ENCODE measurements at places on chromosomes 6 and 20. TPM values are rescaled to one million over a fixed set of nuclear protein-coding genes. Genes with fewer than 3 reads are reported as not detected.

DNA sequence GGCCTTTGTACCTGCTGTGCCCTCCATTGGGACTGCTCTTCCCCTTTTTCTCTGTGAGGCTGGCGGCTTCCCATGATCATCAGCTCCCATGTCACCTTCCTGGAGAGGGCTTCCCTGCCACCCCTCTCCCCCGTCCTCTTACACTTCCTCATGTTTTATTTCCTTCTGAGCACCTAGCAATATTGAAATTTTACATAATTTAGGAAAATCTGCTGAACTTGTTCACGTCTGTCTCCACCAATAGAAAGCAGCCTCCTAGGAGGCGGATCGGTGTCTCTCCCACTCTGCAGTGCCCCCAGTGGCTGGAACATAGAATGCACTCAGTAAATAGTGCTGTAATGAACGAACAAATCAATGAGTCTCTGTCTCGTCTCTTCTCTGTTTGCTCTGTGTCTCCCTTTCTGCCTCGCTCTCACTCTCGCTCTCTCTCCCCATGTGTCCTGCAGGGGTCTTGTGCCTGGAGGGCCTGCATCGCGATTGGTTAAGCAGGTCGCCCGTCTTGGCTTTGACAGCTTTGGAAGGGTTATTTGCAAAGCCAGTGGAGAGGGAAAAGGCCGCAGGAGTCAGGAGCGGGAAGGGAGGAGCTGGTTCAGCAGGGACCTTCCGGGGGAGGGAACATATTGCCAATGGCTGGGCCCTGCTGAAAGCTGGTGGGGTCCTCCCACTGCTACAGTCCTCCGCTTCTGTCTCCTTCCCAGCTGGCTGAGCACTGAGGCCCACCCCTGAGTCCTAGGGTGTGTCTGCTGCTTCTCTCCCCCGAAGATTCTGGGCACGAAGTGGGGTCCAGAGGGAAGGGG lies 12.1 kb upstream of the OCSTAMP start:
- peak; percentile 66 for DNase-seq

DNA sequence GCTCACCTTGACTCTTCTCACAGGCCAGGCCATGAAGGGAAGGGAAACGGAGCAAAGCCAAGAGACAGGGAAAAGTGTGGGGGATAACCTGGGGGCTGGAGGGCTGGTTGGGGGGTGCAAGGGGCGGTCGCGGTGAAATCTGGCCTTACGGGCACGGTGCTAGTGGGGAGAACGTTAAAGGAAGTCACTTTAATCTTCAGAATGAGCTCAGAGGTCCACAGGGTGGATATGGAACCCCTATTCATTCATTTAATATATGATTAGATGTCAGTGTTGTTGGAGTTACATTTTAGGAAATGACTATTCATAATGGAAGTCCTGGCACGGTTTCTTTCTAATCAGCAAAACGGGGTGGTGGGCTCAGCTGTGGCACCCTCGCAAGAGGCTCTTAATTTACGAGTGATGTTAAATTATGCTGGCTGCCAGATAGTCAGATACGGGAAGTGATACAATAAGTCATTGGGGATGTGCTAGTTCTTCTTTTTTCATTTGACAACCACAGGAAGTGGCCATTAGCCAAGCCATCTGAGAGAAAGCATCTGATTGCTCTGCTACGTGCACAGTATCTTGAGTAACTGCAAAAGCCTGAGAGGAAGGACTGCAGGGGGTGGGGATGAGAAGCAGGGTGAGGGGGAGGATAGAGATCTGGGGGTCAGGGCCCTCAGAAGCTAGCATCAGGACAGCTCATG lies 253.0 kb downstream of the QKI start:
- no peak for DNase-seq

DNA sequence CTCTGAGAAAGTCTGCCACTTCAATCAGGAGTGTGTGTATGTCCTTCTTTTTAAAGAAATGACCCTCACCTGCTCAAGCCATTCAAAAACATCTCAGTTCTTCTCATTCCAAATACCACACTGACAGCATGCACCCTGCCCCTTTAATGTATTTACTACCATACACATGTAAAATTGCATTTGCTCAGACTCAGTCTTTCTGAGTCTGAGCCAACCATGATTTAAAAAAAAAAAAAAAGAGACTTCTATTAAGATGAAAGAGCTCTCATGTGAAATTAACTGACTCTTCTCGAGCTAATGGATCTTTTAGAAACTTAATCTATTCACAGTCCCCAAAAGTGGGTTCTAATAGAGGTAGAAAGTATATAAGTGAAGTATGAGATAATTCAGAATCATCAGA lies 1.4 kb upstream of the FILIP1 start:
- no peak for DNase-seq

DNA sequence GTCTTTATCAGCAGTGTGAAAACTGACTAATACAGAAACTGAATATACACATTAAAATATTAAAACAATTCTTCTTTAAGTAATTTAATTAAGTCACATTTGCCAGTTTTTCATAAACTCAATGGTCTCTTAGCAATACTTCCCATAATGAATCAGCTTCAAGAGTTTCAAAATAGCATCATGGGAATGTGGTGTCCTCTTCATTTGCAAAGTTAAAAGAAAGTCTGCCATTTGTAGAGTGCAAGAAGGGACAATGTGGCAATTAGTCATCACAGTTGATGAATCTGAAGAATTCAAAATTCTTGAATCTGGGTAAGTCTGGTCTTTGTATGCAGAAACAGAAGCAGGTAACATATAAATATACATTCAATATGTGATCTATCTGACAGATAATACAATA lies 38.7 kb downstream of the SYNE1 start:
- no peak for DNase-seq

BHLHE23 gene
- total RNA-seq = not detected

FERMT1 gene
- 12.9 TPM for total RNA-seq

JPH2 gene
- 1.7 TPM for total RNA-seq

All from NCI-H460 (cell line).